ENCODE measurements at places on chromosomes 4 and X. TPM values are rescaled to one million over a fixed set of nuclear protein-coding genes. Genes with fewer than 3 reads are reported as not detected.

The MND1 gene
- total RNA-seq, result 12.3 TPM

The FANCB gene
- total RNA-seq, result 2.7 TPM

The IL21 gene
- total RNA-seq, result not detected

The NDNF gene
- not detected for total RNA-seq

The CT47A1 gene
- total RNA-seq, result not detected

The MXRA5 gene
- total RNA-seq, result not detected

The SLITRK4 gene
- total RNA-seq, result not detected

The FGFR3 gene
- total RNA-seq, result 1.9 TPM

The CD99 gene
- 311 TPM for total RNA-seq

The YY2 gene
- 1.9 TPM for total RNA-seq

The DUSP21 gene
- not detected for total RNA-seq

The SRPX2 gene
- total RNA-seq, result 2.3 TPM

The TMEM144 gene
- 3.1 TPM for total RNA-seq

The FGFBP1 gene
- 3.9 TPM for total RNA-seq

The SULT1E1 gene
- total RNA-seq, result not detected

The CXCL1 gene
- total RNA-seq, result 6.0 TPM

The AREG gene
- 31.2 TPM for total RNA-seq

The TECRL gene
- not detected for total RNA-seq

The LGI2 gene
- 0.08 TPM for total RNA-seq

The MAGEA9B gene
- total RNA-seq, result not detected

The CUL4B gene
- total RNA-seq, result 48.8 TPM

The PHEX gene
- 0.34 TPM for total RNA-seq

The PASD1 gene
- total RNA-seq, result not detected

The GBA3 gene
- total RNA-seq, result not detected

The POU3F4 gene
- not detected for total RNA-seq

The RADX gene
- 0.12 TPM for total RNA-seq

The ODAPH gene
- not detected for total RNA-seq

The MSX1 gene
- 8.2 TPM for total RNA-seq

The ARHGAP36 gene
- total RNA-seq, result not detected

The ASB12 gene
- not detected for total RNA-seq

The CT47B1 gene
- total RNA-seq, result not detected

The SAGE1 gene
- total RNA-seq, result 0.09 TPM

The TRO gene
- 0.96 TPM for total RNA-seq

The MAGEC2 gene
- not detected for total RNA-seq

The CLDN34 gene
- total RNA-seq, result not detected

The NKX3-2 gene
- 0.09 TPM for total RNA-seq
